ENCODE measurements at places on chromosomes 7 and 10.
A peak's percentile ranks its signal among the peaks of the same experiment; 100 is the strongest.

- no peak for DNase-seq
Observed at GRCh38 chr7:76354516-76354915, 4.3 kb downstream of the YWHAG start.

DNA sequence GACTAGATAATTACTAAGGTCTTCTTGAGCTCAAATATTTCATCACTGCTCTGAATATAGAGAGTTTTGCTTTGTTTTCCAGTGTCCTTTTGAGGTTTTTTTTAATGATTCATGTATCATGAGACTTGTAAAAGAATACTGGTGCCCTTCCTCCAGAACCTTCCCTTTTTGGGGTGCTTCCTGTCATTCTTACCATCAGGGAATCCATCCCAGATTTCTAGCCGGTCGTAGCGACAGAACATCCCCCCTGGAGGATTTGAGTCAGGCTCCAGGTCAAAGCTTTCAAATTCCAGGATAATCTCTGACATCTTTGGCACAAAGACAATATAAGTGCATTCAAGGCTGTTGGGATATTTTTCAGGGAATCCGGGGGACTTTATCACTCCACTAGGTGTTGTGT, 71.0 kb downstream of the NRP1 start:
- no peak for DNase-seq

DNA sequence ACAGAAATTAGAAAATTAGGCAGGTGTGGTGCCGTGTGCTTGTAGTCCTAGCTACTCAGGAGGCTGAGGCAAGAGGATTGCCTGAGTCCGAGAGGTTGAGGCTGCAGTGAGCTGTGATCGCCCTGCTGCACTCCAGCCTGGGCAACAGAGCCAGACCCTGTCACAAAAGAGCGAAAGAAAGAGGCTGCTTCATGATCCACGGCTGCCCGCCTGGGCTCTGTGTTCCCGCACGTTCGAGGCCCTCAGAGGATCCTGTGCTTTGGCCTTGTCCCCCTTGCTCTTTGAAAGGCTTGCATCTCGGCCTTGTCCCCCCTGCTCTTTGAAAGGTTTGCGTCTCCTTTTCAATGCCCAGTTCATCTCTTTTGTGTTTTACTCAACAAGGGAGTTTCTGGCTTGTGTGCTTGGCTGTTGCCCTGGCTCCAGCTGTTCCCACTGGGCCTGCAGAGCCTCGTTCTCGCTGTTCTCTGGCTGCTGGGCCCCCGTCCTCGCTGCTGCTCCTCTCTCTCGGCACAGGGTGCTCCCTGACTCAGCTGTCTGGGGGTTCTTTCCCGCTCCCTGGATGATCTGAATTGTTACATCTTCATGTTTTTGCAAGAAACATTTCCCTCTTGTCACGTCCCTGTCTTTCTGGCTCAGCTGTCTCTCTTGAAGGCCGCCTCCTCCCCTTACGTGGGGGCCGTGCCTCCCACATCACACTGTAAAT, 45.1 kb upstream of the INPP5A start:
- no peak for DNase-seq

GRCh38 chr7:11298220-11298619, 324.5 kb downstream of the PHF14 start:
- DNase-seq = no peak

- no peak for DNase-seq
Observed at GRCh38 chr10:42938351-42938750, 138.5 kb upstream of the RET start.

- DNase-seq = no peak
Observed at GRCh38 chr7:43443381-43443780, 139.5 kb upstream of the STK17A start.

DNA sequence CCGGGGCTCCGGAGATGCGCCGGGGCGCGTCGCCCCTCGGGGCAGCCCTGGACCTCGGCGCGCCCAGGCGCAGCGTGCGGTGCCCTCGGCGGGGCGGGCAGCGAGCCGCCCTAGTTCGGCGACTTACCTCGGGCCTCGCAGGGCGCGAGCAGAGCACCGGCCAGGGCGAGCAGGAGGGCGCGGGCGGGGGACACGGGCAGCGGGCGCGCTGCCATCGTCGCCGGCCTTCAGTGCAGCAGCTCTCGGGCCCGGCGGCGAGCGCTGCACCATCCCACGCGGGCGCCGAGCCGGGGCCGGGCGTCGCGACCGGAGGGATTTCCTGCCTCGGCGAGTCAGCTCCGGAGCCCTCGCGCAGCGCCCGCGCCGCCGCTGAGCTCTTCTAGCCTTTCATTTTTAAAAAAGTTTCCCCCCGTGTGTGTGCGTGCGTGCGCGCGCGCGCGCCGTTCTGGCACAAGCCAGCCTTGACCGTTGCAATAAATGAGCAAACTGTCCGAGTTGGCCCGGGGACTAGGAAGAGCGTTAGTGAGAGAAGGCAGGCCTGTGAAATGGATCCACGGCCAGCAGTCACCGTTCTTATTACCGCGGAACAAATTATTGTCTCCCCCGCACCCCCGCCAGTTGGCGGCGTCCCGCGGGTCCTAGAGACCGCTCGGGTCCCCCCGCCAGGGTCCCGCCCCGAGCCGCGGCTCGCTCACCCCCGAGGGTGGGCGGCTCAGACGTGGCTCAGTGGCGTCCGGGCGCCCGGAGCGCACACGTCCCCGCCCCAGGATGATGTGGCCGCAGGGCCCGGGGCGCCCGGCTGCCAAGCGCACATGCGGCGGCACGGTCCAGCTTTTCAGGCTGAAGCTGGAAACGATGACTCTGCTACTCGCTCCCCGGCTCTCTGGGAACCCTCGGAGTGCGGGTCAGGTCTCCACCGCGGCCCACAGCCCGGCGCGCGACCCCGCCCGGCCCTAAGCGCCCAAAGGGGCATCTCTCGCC, at the start of gene ADAM12:
ADAM12 (minus strand) TSS at position 547 of the 981 bp plus-strand sequence; CDS start at position 215, 332 bp downstream.
- no peak for DNase-seq

GRCh38 chr7:85186083-85186520, 754 bp downstream of the SEMA3D start:
- DNase-seq = peak; percentile 39

DNA sequence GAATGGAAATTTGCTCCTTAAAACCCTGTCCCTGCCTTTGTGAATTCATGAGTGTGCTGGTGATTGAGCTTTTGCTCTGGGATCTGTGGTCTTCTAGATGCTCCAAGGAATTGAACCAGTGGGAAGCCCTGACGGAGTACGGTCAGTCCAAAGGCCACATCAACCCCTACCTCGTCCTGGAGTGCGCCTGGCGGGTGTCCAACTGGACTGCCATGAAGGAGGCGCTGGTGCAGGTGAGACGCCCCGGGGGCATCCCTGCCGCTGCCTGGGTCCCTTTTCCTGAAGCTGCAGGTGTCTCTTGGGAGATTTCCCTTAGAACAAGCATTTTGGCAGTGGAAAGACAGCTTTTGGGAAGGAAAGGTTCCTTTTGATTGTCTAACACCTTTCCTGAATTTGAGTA, 100.3 kb downstream of the TRRAP start:
- DNase-seq = no peak

DNA sequence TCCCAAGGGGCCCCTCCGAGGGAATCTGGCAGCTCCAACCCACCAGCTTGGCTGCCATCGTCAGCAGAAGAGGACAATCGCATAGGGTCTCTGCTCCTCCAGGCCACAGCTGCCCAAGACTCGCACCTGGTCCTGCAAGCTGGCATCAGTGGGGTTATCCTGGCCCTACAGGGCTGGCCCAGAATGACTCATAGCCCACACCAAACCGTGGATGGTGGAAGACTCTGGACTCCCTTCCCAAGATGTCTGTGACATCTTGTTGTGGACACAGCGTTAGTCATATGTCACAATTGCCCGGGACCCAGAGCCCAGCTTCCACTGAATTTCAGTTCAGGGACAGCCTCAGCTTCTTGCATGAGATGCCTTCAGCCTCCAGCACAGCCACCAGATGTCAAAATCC, 91.5 kb upstream of the CUX1 start:
- no peak for DNase-seq

DNA sequence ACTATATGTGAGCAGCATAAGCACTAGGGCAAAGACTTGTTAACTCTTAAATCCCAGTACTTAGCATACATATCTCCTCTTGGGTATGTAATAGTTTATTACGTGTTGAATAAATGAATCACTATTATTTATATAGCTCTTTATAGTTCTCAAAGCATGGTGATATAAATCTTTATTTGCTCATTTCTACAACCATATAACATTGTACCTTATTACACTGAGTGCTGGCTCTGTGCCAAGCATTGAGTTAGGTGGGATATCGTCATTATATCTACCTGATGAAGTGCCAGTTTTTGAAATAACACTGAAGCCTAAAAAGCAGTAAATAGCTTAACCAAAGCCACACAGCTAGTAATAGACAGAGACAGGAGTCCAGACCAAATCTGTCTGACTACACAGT, 27.9 kb downstream of the AHR start:
- DNase-seq = no peak

GRCh38 chr7:124532166-124532565, 233.4 kb downstream of the GPR37 start:
- no peak for DNase-seq

DNA sequence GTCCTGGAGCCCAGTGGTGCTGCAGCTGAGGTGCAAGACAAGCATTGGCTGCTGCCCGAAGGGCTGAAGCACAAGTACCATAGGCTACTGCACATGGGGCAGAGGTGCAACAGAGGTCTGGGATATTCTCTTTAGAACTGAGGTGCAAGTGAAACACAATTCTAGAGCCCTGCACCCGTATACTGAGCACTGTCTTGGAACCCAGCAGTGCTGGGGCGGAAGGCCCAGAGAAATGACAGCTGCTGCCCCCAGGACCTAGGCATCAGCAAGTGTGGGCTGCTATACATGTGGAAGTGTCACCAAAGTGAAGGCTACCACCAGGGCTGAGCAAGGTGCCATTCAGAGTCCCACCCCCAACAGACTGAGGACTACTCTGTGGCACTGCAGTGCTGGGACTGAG, 393.6 kb upstream of the STEAP1 start:
- DNase-seq = no peak

- no peak for DNase-seq
Observed at GRCh38 chr7:98573816-98574215, 43.3 kb upstream of the NPTX2 start.

- DNase-seq = no peak
Observed at GRCh38 chr7:118753479-118753878, 529.0 kb downstream of the ANKRD7 start.

GRCh38 chr10:97519342-97519741, 20.6 kb downstream of the UBTD1 start:
- DNase-seq = no peak

- no peak for DNase-seq
Observed at GRCh38 chr10:70499836-70500167, 21.2 kb downstream of the PALD1 start.
